ENCODE measurements at places on chromosomes 6 and 20.

- no peak for DNase-seq
Observed at GRCh38 chr6:163459536-163459935, 45.0 kb downstream of the QKI start.

DNA sequence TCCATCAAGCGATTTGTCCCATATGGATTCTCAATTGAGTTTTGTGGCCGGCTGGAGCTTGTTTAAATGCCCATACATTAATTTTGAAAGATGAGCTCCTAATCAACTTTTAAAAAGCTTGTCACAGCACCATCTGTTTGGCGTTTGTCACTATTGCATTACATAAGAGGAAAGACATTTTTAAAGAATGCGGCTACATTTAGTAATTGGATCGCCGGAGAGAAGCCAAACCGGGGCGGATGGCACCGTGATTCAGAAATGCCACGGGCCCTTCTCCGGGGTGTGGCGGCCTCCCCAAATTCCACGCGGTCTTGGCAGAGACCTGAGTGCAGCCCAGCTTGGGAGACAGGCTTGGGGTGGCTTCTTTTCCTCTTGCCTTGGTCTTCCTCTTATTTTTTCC is 67.7 kb upstream of the ZNFX1 start:
- DNase-seq = no peak

DNA sequence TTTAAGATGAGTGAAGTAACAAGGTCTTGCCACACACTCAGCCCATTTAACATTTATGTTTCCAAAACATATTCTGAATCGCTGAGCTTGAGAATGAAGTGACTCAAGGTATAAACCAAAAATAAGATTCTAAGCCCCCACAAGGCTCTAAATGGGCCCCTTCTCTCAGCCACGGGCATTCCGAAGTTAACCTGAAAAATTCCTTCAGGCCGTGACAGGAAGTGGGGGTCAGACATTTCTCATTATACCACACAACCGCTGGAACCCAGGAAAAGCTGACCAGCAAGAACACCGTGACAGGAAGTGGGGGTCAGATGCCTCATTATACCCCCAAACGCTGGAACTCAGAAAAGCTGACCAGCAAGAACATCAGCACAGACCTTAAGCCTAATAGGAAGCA is 247.9 kb downstream of the ERMARD start:
- DNase-seq = no peak

GRCh38 chr6:38942965-38943364 is 105.6 kb upstream of the GLP1R start:
- DNase-seq = no peak

- no peak for DNase-seq
Observed at GRCh38 chr6:166852451-166852975, 103.8 kb downstream of the RNASET2 start.

DNA sequence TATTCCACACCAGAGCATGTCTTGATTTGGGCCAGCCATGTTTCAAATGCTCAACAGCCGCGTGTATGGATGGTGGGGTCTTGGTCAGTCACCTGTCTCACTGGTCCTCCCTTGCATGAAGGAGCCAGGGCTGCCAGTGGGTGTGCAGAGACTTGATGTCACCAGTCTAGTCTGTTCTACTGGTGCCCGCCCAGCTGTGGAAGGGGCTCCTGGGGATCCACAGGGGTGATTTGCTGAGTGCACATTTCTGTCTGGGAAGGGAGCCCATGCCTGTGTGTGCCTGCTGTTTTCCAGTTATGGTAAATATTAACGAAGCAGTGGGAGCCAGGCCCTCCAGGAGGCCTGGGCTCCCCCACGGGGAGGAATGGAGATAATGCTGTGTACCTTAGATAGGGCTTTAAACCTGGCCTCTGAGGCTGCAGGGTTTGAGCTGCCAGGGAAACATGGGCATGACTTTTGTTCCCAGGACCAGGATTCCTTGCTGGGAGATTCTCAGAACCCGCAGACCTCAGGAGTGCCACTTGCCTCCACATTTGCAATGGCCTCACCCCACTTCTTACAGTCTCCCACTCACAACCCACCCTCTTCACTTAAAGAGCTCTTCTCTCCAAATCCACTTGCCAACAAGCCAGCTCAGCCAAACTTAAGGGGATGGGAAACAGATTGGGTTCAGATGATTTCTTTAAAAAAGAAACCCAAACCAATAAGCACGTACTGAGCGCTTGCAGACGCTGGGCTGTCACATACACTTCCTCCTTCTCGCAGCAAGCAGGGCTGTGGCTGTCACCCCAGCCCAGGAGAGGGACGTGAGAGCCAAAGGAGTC is 54.1 kb downstream of the VEGFA start:
- DNase-seq = peak; percentile 96

GRCh38 chr6:111550195-111550594 is 55.5 kb downstream of the TRAF3IP2 start:
- DNase-seq = no peak

DNA sequence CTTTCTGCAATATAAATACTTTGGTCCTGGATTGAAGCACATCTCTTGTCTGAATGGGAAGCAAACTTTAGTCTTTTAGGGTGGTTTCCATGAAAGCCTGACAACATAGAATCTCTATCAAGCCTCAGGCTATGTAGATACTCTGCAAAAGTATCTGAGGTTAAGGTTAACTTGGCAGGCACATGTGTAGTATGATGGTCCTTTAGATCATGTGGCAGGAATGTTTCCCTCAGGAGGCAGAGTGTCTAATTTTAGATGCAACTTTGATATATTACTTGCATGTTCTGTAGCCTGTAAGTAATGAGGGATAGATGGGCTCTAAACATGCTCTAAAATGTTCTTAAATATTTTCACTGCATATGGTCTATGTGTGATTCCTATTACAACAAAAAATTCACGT is 8.2 kb downstream of the MYB start:
- no peak for DNase-seq

DNA sequence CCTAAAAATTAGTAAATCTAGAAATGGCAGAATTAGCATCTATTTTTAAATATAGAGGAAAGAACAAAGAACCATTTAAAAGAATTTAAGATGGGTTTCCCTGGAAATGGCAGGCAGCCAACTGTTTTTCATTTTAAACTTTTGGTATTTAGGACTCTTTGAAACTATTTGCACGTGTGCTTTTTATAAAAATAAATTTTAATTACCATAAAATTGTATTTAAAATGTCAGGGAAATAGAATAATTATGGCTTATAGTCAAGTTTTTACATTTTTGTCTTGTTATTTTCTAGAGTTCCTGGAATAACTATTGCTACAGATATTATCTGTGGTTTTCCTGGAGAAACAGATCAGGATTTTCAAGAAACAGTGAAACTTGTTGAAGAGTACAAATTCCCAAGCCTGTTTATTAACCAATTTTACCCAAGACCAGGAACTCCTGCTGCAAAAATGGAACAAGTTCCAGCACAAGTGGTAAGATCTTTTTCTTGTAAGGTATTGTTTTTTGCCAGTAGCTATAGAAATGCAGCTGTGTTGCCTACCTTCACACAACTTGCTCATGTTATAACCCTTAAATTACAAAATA is 528.7 kb upstream of the SOX4 start:
- DNase-seq = no peak

DNA sequence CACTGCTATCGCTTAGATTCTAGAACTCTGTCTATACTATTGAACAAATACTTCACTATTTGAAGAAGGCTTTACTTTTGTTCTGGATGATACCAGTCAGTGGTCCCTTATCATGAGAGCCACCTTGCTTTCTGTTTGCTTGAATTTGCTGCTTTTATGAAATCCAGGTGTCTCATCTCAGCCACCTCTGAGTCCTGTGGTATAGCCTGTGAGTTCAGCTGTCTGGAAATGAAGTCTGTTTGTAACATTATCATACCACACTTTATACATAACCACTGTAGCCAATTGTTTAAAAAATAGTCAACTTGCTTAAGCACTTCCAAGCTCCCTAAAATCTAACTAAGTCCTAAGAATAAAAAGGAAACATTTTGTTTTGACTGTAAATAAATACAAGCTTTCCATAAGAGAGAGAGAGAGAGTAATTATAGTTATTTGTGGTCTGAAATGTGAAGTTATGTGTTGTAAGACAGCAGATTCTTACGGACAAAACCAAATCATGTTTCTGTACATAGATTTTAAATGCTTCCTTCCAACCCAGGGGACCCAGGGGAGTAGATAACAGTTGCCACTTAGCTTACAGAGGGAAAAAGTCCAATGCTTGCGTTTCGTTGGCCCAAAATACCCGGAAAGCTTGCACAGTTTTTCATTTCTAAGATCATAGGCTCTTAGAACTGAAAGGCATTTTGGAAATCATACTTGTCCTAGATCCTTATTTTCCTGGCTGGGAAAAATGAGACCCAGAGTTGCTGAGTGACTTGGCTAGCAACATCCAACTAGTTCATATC is 1107.8 kb upstream of the FLRT3 start:
- DNase-seq = no peak

- DNase-seq = no peak
Observed at GRCh38 chr6:45949256-45949655, 66.4 kb downstream of the CLIC5 start.

GRCh38 chr6:117345292-117345610 is 79.9 kb downstream of the VGLL2 start:
- DNase-seq = no peak

- DNase-seq = no peak
Observed at GRCh38 chr20:46463852-46464251, 49.5 kb downstream of the ZNF334 start.

GRCh38 chr6:146997062-146997461 is 207.2 kb upstream of the STXBP5 start:
- no peak for DNase-seq

Data from DMS79 treated with DMSO at 0.1 percent for 48 hours (cell line).